ENCODE measurements at places on chromosomes 2 and 18. TPM values are rescaled to one million over a fixed set of nuclear protein-coding genes. Genes with fewer than 3 reads are reported as not detected.

GRCh38 chr2:95272781-95273180 lies 1.5 kb upstream of the PROM2 start:
- no peaks in the 10 kb centered on the region for H3K4me1 ChIP-seq
- H3K36me3 ChIP-seq: no peaks in the 10 kb centered on the region
- H3K4me3 ChIP-seq: no peak overlapping the region
- H3K27ac ChIP-seq: no peak overlapping the region

DNA sequence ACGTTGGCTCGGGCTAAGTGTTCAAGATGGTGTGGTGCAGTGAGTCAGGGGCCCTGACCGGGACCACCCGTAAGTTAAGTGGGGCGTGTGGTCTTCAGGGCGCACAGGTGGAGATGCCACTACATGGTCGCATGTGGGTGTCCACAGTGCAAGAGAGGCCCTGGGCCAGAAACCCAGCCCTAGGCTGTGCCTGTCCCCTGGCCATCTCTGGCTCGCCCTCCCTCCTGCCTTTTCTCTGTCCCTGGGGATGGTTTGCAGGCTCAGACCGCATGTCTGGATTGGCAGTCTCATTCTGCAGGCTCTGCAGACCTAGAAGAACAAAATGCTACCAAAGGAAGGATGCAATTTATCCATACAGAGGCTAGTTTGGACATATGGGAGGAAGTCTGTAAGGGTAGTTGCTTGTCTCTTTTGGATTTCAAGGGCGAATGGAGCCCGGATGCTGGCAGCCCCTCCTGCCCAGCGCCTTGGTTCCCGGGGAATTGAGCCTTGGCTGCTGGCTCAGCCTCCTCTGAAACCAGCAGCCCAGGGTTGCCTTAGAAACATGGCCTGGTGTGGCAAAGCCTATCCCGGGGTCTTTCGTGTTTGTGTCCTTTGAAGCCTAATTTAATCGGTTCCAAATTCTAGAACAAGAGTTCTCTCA lies 417.5 kb upstream of the HS6ST1 start:
- H3K36me3 ChIP-seq: no peaks in the 10 kb centered on the region
- peaks cover 8% of the 10 kb centered on the region for H3K27me3 ChIP-seq
- no peak overlapping the region for H3K27ac ChIP-seq
- no peak overlapping the region for H3K4me3 ChIP-seq

DNA sequence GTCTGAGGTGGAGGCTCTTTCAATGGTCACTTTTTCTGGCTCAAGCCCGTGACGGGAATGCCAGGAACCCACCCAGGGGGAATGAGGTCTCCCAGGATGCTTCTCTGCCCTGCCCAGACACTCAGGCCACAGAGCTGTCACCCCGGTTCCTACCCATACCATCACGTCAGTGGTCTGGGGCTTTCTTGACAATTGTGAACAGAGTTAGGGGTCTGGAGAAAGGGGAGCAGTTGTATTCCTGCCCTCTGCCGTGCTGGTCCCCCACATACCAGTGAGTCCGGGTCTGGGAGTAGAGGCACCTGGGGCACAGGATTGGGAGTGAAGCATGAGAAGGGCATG lies 97.2 kb downstream of the B3GNT2 start:
- H3K4me3 ChIP-seq: no peak overlapping the region
- H3K27me3 ChIP-seq: no peaks in the 10 kb centered on the region
- peaks cover 3% of the 10 kb centered on the region for H3K4me1 ChIP-seq
- H3K27ac ChIP-seq: no peak overlapping the region

DNA sequence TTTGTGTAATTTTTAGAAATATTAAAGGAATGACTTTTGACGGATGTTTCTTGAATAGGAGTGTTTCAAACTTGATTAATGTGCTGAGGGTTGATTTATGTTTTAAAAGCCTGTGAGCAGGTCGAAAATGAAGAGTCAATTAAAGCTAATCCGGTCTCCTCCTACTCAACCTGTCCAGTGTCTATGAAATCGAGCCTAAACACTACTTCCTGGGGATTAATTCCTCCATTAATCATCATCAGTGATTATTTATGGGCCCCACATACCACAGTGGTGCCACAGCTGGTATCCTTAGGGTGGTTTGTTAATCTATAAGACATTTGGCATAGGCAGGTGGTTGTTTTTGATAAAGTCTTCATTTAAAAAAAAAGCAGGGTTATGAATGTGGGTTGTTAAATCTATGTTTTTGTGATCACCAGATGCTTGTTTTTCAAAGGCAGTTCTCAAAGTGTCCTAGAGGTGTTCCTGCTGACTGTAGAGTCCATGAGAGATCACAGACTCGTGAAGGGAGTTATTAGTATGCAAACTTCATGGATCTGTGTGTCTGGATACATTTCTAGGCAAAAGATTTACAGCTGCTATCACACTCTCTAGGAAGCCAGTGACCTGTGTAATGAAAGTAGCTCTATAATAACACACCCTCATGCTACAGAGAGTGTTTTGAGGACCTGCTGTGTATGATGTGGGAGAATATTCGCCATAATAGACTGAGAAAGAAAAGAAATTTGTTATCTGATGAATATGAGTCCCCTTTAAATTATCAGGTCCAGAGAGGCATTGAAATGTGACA lies 308.6 kb downstream of the AKAIN1 start:
- H3K27me3 ChIP-seq: no peaks in the 10 kb centered on the region
- no peaks in the 10 kb centered on the region for H3K36me3 ChIP-seq
- H3K4me3 ChIP-seq: no peak overlapping the region
- DNase-seq: no peak
- H3K27ac ChIP-seq: no peak overlapping the region

- no peaks in the 10 kb centered on the region for H3K4me1 ChIP-seq
- no peak for DNase-seq
- H3K36me3 ChIP-seq: no peaks in the 10 kb centered on the region
- no peak overlapping the region for H3K27ac ChIP-seq
Observed at GRCh38 chr2:5121642-5122041, 570.5 kb upstream of the SOX11 start.

DNA sequence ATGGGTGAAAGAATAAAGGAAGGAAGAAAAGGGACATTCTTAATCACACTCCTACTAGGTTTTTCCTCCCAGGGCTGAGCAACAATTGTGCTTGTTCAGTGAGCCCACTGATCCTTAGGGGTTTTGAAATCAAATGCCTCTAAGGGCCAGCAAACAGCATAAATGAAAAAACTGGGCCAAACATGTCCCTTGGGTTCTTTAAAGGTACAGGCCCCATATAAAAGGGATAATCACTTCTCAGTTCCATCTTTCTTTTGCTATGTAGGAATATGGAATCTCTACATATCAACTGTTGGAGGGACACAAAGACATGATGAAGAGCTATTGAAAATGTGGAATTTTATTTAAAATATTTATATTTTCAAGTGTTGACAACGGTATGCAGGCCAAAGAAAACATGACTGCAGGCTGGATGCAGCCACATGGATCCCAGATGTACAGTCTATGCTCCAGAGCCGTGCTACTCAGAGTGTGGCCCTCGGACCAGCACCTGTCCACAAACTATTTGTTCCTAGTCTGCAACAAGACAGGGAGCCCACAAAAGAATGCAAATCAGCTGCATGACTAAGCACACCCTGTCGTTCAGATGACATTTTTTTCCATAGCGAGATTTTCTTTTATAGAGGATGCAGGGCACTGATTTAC lies 110.0 kb downstream of the CDH20 start:
- H3K36me3 ChIP-seq: no peaks in the 10 kb centered on the region
- no peaks in the 10 kb centered on the region for H3K27me3 ChIP-seq
- no peak overlapping the region for H3K4me3 ChIP-seq

PRKAG3 gene
- total RNA-seq: not detected

DNA sequence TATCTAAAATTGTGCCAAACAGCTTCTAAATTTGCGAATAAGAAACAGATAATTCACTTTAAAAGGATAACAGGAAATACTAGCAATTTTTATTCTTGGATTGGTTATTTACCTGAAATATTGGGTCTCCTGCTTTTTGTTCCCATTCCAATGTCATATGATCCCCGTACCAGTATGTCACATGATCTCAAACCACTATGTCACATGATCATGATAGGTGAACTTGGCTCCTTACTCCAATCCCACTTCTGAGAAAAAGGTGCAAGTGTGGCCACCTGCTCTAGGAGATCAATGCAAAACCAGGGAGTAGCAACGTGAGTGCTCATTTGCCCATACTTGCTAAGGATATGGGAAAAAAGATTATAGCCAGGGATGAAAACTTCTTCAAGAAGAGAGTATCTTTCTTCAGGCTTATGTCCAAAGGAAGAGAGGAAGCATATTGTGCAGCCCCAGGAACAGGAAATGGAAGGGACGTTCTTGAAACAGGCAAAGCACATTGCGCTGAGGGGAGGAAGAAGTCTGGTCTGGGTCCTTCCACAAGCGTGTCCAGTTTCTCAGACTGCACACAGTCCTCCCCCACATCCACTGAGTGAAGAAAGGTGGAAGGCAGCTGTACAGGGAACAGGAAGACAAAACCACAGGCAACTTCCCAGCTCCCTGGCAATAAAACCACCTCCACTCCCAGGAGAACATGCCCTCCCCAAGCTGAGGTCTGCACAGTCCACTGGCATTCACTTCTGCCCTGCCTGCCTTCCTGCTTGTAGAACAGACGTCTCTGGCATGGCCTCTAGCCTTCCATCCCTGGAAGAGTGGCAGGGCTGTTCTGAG lies at the start of gene LYG2:
TSS of gene LYG2 (minus strand) at position 176 of the 828 bp plus-strand sequence. CDS start 1,406 bp downstream, outside the sequence.
- no peaks in the 10 kb centered on the region for H3K36me3 ChIP-seq
- no peak for DNase-seq
- H3K27ac ChIP-seq: no peak within 1 kb of the TSS
- no peaks in the 10 kb centered on the region for H3K4me1 ChIP-seq
- H3K27me3 ChIP-seq: no peaks in the 10 kb centered on the region

GRCh38 chr2:39530411-39530866 lies 93.4 kb upstream of the MAP4K3 start:
- H3K36me3 ChIP-seq: no peaks in the 10 kb centered on the region
- no peak overlapping the region for H3K27ac ChIP-seq
- H3K4me1 ChIP-seq: no peaks in the 10 kb centered on the region
- DNase-seq: no peak
- no peak overlapping the region for H3K4me3 ChIP-seq

Measured in activated CD4-positive, alpha-beta memory T cell treated with anti-CD3 and anti-CD28 coated beads, Interleukin-2, amount 10 ng/mL, durations not matched to agents 7 days and 5 days (primary cell).